ENCODE measurements at places on chromosomes 12 and 14. TPM values are rescaled to one million over a fixed set of nuclear protein-coding genes. Genes with fewer than 3 reads are reported as not detected.

MANSC4 gene
- 0.63 TPM for total RNA-seq

TSPAN11 gene
- 13.8 TPM for total RNA-seq

AQP6 gene
- 0.31 TPM for total RNA-seq

AHNAK2 gene
- 31.6 TPM for total RNA-seq

INHBC gene
- total RNA-seq, result not detected

TROAP gene
- 2.8 TPM for total RNA-seq

CD4 gene
- total RNA-seq, result 1.9 TPM

DHRS4 gene
- 6.3 TPM for total RNA-seq

MDM1 gene
- 26.9 TPM for total RNA-seq

METTL17 gene
- total RNA-seq, result 47.0 TPM

RASAL1 gene
- total RNA-seq, result 2.8 TPM

RFLNA gene
- 7.2 TPM for total RNA-seq

ACVRL1 gene
- 6.6 TPM for total RNA-seq

ALG10B gene
- 13.8 TPM for total RNA-seq

TMEM253 gene
- total RNA-seq, result not detected

GLT8D2 gene
- total RNA-seq, result 13.5 TPM

CLEC4A gene
- total RNA-seq, result 3.8 TPM

FGD4 gene
- 73.2 TPM for total RNA-seq

TAS2R19 gene
- total RNA-seq, result 41.9 TPM

A2ML1 gene
- 1.6 TPM for total RNA-seq

UNC79 gene
- 94.2 TPM for total RNA-seq

MIP gene
- total RNA-seq, result not detected

ZNF385A gene
- 2.8 TPM for total RNA-seq

SMIM41 gene
- total RNA-seq, result not detected

SLC11A2 gene
- 154 TPM for total RNA-seq

STON2 gene
- 45.1 TPM for total RNA-seq

OR6S1 gene
- not detected for total RNA-seq

POTEM gene
- total RNA-seq, result not detected

FERMT2 gene
- total RNA-seq, result 98.3 TPM

STAB2 gene
- not detected for total RNA-seq

ACYP1 gene
- 42.6 TPM for total RNA-seq

STAC3 gene
- 0.94 TPM for total RNA-seq
